ENCODE measurements at places on chromosomes 11 and 22.

DNA sequence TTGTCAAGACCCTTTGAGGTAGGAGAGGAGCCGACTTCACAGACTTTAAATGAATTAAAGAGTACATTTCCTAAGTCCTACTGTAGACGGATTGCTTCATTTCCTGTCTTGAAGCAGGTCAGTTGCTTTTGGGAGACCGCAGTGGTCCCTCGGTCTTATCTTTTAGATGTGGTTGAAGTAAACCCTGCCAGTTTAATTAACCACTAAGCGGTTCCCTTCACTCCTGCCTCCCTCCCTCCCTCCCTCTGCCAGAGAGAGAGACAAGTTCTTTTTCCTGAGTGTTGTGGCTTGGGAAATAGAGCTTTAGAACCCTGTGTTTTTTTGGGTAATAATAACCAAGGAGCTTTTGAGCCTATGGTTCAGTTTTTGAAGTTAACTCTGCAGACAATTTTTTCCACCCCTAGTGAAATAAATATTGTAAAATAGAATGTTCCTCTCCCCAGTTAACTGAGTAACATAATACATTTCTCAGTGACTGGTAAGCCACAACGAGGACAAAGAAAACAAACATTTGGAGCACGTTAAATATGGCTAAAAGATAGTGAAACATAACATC, 147.5 kb downstream of the LDLRAD3 start:
- DNase-seq = no peak

DNA sequence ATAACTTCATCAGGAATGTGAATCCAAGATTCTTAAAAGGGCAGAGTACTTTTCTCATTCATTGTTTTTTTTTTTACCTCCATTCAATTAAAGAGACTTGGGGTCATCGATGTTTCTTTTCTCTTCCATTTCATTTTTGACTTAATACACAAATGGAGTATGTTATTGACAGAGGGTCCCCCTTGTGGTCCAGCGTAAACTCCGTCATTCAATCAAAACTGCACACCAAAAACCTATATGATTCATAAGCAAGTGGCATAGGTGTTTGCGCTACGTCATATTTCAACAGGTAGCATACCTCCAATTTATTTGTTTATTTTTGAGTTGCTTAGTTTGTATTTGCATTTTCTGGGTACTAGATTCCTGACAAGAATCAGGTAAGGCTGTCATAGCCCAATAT, 12.7 kb upstream of the FOLH1 start:
- no peak for DNase-seq

DNA sequence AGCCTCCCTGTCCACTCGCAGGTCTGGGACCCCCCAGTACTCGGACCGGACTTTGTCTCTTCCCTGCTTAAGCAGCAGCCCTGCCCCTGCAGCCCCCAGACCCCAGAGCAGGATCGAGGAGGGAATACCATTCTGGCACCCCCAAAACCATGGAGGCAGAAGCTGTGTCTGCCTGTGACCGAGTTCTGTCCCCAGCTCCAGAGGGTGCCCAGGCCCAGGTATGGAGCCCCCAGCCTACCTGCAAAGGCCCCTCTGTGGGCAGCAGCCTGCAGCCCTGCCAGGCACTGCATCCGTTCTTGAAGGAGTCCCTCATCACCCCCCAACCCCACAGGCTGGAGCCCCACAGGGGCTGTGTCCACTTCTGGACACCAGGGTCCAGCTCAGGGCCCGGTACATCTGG, 163.8 kb downstream of the BRD1 start:
- DNase-seq = no peak

DNA sequence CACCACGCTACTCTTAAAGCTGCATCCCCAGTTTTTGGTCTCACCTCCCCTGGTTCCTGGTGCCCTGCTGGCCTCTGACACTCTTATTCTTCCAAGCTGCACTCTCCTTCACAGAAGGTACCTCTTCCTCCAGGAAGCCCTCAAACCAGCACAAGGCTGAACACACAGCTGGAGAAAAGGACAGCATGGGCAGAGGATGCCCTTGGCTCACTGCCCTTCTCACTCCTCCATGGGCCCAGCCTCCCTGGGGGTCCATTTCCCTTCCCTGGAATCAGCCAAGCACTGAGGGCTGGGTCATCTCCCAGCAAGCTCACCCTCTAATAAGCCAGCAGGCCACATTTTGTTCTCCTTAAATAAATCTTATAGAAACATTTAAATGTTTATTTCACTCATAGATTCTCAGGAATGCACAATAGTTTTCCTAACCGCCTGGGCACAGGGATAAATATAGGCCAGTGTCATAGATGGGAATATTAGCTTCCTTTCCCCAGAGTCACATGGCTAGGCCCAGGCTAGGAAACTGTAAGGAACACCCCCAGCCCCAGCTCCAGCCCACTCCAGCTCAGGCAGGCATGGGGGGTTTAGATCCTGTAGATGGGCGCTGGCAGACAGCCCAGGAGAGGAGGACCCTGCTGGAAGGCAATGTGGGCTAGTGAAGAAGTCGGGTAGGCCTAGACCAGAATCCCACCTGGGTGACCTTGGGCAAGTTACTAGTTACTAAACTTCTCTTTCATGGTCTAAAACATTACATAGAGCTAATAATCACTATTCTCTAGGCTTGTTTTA, 51.5 kb downstream of the IRAG1 start:
- DNase-seq = no peak

GRCh38 chr11:963852-964251, 38.2 kb downstream of the AP2A2 start:
- DNase-seq = no peak

- no peak for DNase-seq
These were observed 114.4 kb downstream of the MPPED1 start for GRCh38 chr22:43526117-43526655.

GRCh38 chr11:41392596-41392995, 66.9 kb downstream of the LRRC4C start:
- no peak for DNase-seq

GRCh38 chr11:78219493-78220217, 30.9 kb downstream of the USP35 start:
- DNase-seq = no peak

- DNase-seq = no peak
These were observed 20.0 kb downstream of the THY1 start for GRCh38 chr11:119403021-119403420.

DNA sequence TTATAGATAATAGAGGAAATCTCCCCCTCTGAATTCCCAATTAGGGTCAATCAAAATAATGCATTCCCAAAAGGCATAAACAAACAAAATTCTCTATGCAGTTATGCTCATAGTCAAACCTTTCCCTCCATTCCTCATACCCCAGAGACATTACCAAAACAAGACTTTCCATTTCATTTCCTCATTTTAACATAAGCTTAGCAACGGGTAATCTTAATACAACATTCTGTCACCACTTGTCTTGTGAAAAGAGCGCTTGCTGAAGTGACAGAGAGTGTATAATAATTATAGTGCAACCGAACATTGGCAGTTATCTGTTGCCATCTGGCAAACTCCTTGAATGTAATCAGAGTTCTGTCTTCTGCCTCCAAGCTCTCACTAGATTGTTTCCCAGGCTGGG, 1.2 kb upstream of the SLN start:
- no peak for DNase-seq

DNA sequence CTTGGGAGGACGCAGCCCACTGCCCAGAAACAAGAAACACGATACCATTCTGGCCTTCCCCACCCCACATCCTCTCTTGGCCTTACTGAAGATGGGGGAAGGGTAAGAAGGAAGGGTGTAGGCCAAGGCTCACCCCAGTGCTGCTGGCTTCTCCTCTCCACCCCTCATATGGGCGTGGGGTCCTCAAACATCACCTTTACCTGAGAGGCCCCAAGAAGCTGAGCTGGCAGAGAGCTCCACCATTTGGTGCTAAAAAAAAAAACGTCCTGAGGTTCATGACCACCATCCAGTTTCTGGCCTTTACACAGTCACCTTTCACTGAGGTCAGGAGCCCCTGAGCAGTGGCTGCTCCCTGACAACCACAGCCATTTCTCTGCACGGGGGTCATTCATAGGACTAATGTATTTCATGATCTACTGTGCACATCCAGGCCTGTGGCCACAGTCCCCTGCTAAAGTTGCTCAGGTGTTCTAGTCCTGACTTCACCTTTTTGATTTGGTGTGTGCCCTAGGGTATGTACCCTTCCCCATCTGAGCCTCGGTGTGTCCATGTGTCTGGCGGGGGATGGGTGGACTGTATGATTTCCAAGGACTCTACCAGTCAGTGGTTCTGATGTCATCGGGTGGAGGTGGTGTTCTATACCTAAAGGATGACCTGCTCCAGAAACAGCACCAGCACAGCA, 15.1 kb downstream of the RHOG start:
- no peak for DNase-seq

GRCh38 chr11:66107600-66108510, 37.8 kb downstream of the PACS1 start:
- no peak for DNase-seq

DNA sequence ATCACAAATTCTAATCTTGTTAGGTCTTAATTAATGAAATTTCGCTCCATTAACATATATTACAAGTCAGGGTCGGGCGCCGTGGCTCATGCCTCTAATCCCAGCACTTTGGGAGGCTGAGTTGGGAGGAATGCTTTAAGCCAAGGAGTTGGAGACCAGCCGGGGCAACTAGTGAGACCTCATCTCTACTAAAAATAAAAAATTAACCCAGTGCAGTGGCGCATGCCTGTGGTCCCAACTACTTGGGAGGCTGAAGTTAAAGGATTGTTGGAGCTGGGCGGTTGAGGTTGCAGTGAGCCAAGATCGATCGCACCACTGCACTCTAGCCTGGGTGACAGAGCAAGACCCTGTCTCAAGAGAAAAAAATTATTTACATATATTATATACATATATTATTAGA, 1.9 kb downstream of the TMA7B start:
- no peak for DNase-seq

DNA sequence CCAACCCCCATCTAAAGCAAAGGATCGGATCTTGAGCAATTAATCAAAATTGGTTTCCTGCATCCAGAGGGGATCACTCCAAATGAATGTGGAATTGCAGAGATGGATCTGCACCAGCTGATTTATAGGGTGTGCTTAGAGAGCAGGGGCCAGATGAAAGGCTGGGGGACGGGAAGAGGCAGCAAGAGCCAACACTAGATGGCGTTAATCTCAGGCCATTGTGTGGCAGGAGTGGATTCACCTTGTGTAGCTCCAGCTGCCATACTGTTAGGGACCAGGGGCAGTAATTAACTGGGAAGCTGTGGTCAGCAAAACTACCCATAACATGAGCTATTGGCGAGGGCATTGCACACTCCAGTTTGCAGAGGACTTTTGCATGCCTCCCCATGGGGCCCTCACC, 35.6 kb downstream of the SERPINH1 start:
- no peak for DNase-seq

DNA sequence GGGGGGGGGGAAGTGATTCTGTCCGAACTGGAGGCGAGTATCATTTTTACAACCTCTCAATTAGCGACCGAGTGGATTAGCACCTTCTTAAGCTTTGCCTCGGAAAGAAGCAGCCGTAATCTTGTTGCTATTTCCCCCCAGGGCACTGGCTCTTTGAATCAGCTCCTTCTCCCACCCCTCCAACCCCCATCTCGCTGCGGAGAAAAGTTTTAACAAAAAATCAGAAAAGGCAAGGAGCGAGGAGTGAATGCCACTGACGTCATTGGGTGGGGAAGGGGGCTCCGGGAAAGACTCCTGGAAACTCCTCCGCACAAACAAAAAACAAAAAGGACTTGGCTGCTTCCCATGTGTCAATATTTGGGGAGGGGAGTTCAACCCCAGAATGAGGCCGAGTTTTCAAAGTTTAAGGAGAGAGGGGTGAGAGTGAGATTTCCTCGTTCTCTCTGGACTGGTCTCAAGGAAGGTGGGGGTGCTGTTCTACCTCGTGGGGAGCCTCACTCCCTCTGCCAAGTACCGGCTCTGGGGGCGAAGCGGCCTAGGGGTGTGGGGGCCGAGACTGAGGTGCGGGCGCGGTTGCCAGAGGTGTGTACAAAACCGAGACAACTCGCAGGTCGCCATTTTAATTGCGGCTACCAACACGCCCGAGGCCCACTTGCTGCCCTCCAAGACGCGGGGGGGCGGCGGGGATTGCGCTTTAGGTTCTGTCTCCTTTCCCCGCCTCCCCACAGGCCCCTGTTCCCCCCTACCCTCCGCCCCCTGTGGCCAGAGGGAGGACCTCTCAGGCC, 2.5 kb upstream of the PAX6 start:
- DNase-seq = no peak

GRCh38 chr22:19431649-19432132, at the start of gene HIRA:
HIRA (minus strand) TSS chr22:19431733; CDS start chr22:19431476, 257 bp downstream.
- peak; percentile 83 for DNase-seq

DNA sequence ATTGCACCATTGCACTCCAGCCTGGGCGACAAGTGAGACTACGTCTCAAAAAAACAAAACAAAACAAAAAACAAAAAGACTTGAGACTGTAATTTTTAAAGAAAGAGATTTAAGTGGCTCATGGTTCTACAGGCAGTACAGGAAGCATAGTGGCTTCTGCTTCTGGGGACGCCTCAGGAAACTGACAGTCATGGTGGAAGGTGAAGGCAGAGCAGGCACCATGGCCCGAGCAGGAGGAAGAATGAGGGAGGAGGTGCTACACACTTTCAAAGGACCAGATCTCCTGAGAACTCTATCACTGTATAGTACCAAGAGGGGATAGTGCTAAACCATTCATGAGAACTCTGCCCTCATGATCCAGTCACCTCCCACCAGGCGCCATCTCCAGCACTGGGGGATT, 52.0 kb downstream of the CBL start:
- no peak for DNase-seq

- DNase-seq = no peak
These were observed 110.9 kb upstream of the GRK3 start for GRCh38 chr22:25453557-25453956.

DNA sequence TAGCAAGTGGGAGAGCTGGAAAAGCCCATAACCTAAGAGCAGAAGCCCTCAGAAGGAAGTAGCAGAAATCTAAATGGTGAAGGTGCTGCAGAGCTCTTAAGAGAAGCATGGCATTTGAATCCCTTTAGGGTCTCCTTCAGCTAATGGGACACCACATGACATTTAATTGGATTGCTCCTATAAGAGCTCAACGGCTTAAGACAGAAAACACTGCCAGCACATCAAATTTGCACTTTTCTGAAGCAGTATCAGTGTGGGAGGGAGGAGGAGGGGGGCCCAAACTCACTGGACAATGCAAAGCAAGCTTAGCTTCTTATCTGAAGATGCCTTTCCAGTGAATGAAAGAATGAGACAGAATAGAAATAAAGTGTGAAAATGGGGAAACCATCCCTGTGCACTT, 287.9 kb upstream of the MTNR1B start:
- no peak for DNase-seq

- peak; percentile 54 for DNase-seq
These were observed 10.6 kb upstream of the SLC22A12 start for GRCh38 chr11:64580412-64580811.
